ENCODE measurements at places on chromosomes 5 and 9.

DNA sequence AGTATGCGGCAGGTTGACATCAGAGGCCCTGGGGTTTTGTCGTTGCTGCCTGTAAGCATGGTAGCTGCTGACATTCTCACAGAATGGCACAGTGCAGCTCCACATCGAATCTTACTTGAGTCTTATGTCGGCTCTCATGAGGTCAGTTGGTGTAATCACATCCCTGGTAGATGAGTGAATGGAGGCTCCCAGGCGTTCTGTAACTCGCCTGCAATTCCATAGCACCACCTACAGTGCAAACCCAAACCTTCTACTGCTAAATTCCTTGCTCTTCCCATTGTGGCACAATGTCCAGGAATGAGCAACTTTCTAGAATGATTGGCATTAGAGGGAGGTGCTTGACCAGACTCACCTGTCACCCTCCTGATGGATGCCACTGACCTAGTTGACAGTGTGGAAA lies 578.4 kb downstream of the CCDC171 start:
- DNase-seq, result no peak

DNA sequence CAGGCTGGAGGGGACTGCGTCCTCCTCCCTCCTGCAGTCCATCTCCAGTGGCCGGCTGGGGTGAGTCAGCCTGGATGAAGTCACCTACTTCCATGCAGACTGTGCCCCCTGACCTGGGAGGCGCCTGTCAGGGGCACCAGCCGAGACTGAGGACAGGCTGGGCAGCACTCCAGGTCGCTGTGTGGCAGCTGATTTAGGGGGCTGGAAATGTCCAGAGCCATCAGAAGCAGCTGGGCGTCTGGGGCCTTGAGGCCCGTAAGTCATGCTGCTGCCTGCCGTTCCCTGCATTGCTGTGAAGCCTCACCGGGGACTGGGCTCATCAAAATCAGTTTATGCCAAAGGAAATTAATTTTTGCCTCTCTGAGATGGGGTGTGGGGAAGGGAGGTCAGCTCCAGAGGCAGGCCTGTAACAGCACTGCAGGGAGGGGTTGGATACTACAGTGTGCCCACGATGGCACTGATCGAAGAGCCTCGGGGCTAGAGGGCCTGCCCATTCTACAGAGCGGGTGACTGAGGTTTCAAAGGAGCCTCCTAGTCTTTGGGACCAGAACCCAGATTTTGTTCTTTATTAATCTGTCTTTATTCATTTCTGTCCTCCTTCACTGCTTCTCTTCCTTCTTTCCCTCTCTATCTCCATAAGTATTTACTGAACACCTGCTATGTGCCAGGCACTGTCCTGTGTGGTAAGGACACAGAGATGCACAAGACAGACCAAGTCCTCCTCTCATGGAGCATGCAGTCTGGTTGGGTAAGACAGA lies 70.4 kb upstream of the PSD2 start:
- no peak for DNase-seq

GRCh38 chr5:127769386-127769785 lies 66.2 kb downstream of the CCDC192 start:
- DNase-seq, result no peak

DNA sequence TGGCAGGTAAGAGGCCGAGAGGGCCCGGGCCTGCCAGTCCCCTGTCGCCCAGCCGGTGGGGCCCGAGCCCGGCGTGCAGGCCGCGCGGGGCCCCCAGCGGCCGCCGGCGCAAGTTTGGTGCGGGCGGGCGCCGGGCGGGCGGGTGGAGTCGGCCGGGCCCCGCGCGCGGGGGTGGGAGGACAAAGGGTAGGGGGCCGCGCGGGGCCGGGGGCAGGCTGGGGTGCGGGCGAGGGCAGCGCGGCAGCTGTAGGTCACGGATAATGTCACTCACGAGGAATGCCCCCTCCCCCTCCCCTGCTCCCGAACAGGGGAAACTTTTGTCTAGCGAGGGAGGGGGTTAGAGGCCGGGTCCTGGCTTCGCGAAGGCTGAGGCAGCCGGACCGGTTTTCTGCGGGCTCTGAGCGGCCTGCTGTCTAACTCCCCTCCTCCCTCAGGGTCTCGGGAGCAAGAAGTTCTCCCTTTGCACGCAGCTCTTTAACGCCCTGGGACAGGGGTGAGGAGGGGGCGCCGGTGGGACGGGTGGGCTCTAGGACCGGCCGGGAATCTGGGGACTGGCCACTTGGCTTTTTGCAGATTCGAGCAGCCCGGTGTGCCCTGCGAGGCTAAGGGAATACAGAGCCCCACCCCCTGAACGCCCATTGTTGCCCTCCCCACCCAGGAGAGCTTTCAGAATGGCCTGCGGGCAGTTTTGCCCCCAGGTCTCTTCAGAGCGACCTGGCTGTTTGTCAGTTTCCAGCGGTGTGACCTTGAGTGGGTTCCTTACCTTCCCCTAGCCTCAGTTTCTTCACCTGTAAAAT lies 21.3 kb upstream of the NDST1 start:
- no peak for DNase-seq

DNA sequence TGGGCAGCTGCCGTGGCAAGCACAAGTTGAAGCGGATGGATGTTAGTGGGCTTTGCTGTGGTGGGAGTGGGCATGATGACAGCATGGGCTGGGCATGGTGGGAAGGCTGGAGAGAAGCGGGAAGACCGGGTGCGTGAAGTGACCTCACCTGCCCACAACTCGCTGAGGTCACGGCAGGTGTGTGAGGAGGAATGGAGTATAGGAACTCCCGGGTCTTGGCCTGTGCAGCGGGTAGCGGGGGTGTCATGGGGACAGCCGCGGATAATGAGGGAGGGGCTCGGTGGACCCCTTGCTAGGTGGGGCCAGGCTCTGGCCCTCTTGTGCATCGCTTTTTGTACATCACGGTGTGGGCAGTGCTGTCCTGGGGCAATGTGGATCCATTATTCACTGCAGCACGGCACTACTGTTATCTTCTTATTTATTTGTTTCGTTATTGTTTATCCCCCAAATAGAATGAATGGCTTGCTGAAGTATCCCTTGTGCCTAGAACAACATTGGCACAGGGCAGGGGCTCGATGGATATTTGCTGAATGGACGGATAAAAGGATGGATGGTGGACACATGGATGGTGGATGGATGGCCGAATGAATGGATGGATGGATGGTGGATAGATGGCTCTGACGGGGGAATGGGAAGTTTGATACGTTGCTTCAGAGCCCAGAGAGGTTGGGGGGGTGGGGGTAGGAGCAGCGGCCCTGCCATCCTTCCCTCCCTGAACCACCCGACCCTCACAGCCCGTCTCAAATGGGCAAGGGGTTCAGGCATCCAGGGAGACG lies 14.6 kb downstream of the PROP1 start:
- DNase-seq, result no peak

DNA sequence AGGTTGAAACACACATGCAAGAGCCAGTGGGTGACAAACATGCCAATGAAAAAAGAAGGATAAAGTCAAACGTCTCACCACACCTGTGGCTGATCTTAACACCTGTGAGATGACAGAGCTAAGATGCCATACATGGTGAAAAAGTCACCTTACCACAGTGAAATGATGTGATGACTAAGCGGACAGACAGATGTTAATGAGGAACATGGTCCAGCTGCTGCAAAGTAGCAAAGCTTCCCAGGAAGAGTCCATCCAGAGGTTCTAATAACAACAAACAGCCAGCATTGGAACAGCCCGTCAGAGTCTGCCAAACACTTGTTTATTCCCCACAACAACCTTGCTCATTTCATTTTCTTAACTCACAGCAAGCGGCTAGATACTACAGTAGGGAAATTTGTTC lies 1.9 kb downstream of the KIAA1191 start:
- DNase-seq, result no peak

Measured in stimulated activated CD4-positive, alpha-beta T cell treated with anti-CD3 and anti-CD28 coated beads, TNF-alpha, amount 100 ng/mL, for 24 hours (primary cell).